ENCODE measurements at places on chromosomes 1 and 21.

DNA sequence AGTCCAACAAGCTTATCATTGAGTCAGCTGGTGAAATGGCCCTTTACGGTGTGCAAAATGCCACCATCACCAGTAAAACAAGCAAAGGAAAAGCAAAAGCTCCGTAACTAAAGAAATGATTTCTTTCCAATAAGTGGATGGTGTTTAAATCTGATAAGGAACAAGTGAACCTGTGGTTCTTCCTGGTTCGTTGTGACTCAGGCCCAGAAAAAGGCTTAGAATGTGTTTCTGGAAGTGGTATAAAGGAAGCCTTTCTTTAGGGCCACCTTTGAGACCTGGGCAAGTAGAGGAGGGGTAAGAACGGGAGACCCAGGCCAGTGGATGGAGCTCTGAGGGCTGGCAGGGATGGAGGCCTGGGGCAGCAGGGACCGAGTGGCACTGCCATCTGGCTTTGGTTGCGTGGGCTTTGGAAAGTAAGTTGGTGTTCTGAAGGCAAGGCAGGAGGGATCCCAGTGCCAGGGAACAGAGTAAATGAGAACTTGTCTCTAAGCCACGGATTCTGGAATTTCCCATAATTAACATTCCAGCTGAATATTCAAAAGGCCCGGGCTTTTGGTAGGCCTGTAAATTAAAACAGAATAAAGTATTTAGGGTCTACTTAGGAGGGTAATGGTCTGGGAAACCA lies 87.9 kb upstream of the LMO4 start:
- no peak for DNase-seq

GRCh38 chr1:242140836-242141235 lies 141.9 kb upstream of the MAP1LC3C start:
- DNase-seq, result no peak

GRCh38 chr1:150022357-150022756 lies 11.8 kb upstream of the OTUD7B start:
- no peak for DNase-seq

DNA sequence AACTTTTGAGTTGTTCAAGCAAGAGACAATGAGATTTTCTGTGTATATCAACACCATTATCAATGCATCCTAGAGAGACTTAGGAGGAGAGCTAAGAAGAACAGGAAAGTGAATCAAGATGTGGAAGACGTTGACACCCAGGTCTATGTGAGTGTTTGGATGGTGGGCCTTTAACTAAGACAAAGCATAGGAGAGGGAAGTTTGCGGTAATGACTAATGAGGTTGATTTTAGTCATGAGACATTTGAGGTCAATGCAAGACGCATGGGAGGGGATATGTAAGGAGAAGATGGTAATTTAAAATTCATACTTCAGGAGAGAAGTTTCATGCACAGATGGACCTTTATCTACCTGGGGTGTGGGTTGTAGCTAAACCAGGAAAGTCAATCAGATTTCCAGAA lies 269.6 kb downstream of the VAV3 start:
- no peak for DNase-seq

GRCh38 chr1:205286335-205286950 lies 35.1 kb downstream of the NUAK2 start:
- DNase-seq, result peak; percentile 83

DNA sequence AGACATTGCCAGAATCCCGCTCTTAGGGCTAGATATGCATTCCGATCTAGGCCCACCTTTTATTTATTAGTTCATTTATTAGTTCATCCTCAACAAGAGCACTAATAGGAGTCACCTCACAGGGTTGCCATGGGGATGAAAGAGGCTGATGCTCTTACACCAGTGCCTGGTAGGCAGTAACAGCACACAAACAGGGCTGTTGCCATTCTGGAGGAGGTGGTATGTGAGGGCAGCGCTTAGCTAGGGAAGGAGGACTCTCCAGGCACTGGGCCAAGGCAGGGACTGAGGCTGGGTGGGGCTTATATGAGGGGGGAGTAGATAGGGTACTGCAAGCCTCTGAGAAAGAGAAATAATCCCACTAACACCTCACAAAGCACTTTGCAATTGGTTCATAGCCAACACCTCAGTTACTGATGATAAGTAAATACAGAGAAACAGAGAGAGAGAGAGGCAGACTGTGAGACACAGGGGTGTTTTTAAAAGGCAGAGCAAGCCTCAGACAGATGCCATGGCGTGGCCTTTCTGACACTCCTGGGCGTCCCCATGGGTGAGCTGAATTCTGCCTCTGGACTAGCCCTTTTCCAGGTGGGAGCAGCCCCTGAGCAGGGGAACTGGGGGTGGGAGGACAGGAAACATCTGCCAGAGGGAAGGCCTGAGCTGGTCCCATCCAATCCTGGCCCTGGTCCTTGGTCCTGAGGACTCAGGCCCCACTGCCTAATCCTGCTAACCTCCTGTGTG lies 5.9 kb downstream of the FCGR2A start:
- no peak for DNase-seq

GRCh38 chr1:106975944-106976343 lies 80.5 kb upstream of the PRMT6 start:
- DNase-seq, result no peak

- no peak for DNase-seq
These were observed 735.3 kb upstream of the ADGRL4 start for GRCh38 chr1:79741720-79742421.

DNA sequence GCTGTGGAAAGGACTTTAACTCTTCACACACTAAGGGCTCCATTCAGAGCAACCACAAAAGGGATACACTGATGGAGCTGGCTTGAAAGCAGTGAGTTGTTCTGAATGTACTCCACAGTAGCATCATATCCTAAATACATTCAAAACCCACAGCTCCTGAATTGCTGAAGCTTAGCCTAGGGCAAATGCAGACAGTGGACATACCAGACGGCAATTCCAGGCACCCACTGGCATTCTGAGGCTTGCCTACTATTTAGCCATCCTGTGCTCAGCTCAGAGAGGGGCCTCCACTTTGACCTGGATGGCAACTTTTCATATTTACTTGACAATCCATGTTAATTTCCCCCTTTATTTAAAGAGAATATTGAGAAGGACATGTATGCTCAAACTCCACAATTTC lies 303.5 kb downstream of the NTNG1 start:
- DNase-seq, result no peak

GRCh38 chr1:80450711-80451110 lies 1350.0 kb upstream of the ADGRL2 start:
- DNase-seq, result no peak

DNA sequence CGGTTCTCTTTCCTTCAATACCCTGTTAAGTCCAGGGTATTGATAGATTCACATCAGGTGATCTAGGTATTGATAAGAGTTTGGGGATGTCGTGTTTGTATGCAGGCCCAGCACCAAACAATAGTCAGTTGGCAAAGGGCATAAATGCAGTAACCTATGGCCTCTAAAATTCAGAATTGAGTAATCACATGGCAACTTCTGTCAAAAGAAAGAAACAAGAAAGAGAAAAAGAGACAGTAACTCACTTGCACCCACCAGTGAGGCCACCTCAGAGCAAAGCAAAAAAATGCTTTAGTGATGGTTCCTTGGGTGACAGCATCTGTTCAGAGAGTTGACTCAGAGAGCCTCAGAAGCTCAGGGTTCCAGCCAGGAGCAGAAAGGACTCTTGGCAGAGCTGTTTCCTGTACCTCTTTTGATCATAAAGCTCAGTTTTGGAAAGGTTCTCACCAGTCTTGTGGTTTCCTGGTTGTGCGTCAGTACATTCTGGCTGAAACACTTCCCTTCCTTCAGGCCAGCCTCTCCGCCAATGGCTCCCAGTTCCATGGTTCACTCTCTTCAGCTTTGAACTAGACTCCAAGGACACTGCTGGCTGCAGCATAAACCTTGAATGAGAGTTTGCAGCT lies 70.1 kb upstream of the GORAB start:
- no peak for DNase-seq

GRCh38 chr1:14441302-14441741 lies 157.2 kb upstream of the KAZN start:
- DNase-seq, result no peak

- DNase-seq, result no peak
These were observed 140.8 kb downstream of the LHX8 start for GRCh38 chr1:75274920-75275506.

DNA sequence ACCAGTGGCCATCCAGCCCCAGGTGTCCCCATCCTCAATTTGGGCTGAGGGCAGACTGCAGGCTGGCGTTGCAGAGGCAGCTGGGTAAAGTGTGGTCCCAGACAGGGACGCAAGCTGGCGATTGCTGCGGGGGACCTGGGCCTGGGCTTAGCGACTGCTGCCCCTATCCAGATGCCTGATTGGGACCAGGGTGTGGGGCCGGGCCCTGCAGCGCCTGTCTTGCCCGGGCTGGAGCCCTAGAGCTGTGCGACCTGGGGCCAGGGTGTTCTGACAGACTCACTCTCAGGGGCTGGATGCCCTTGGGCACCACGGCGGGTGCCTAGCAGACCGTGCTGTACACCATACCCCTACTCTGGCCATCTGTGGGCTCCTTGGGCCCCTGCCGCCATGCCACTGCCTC lies 16.2 kb upstream of the FAAP20 start:
- no peak for DNase-seq

DNA sequence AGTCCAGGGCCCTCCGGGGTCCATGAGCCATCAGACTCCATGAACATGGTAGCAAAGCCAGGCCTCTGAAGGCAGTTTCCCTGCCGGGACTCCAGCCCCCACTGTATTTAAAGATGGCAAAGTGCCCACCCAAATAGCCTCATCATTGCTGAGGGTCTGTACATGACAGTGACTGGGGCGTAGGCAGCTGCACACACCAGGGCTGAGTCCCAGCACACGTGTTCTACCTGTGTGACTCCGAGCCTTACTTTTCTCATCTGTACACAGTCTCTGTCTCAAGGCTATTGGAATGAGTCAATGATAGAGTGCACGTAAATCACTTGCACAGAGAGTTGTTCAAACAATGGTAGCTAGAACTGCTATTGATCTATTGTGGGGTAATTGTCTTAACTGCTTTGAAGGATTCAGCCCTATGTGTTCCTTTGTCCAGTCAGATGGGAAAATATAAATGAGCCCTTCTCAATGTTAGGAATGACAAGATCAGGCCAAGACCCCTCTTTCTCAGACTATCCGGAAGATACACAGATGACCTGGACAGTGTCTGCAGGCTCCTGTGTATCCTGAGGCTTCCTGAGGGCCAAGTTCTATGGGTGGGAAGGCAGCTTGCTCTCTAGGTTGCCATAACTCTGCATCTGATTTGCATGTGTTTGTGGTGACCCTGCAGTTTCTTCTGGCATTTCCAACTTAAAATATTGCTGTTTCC lies 48.9 kb downstream of the RASSF5 start:
- DNase-seq, result peak; percentile 73

DNA sequence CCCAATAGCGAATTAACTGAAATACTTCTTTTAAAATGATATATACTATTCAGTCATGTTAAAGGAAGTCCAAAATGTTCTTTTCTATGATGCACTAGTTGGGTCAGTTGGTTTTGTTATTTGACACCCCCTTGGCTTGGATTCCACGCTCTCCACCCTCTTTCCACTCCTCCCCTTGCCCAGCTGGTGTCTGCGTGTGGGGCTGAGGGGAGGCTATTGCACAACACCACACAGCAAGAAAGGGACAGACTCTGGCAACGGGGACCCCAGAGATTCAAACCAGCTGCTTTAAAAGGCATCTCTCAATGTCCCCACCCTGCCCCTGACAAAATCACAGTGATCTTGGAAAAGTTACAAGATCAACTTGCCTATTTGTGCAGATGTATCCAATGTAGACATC lies 394.3 kb downstream of the TGFB2 start:
- DNase-seq, result no peak

- peak; percentile 70 for DNase-seq
These were observed 11.5 kb downstream of the HIPK1 start for GRCh38 chr1:113940365-113941244.

GRCh38 chr1:41902159-41902577 lies 16.6 kb downstream of the HIVEP3 start:
- no peak for DNase-seq

GRCh38 chr1:113846391-113847035 lies 25.0 kb downstream of the PTPN22 start:
- no peak for DNase-seq

DNA sequence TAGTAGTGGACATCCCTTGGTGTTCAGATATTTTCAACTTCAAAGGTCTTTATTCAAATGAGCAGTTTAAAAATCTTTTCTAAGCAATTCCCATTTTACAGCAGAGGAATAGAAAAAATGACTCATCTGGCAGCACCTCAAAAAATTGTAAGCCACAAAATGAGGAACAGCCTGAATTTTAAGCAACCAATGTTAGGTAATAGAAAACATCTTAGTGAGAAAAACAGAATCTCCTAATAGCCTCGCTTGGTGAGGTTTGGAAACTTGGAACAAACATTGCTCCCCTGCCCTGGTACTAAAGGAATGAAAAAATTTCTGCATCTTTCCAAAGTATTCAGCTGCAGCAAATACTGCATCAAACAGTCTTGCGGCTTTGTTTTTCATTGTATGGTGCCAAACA lies 264.4 kb downstream of the NTNG1 start:
- no peak for DNase-seq

GRCh38 chr1:242120432-242120831 lies 121.5 kb upstream of the MAP1LC3C start:
- no peak for DNase-seq

GRCh38 chr1:192805832-192806323 lies 3.0 kb upstream of the RGS2 start:
- no peak for DNase-seq

GRCh38 chr1:54968551-54968950 lies 11.9 kb upstream of the TMEM61 start:
- DNase-seq, result no peak

GRCh38 chr1:5109633-5110032 lies 455.2 kb downstream of the AJAP1 start:
- no peak for DNase-seq

DNA sequence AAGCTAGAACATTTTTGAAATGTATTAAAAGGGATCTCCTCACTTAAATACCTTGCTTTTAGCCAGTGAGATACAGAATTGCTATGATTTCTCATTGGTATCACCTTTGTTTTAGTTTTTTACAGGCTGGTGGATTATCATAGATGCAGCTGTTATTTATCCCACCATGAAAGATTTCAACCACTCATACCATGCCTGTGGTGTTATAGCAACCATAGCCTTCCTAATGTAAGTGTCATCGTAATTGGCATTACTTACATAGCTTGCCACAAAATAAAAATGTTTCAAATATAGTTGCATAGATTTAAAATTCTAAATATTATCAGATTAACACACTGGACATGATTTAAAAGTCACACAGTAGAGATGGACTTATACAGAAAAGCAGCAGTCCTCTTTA lies 4.7 kb downstream of the TMEM50A start:
- no peak for DNase-seq

GRCh38 chr1:186443638-186444037 lies 17.3 kb downstream of the PDC start:
- no peak for DNase-seq

- DNase-seq, result no peak
These were observed 14.1 kb downstream of the KRTCAP2 start for GRCh38 chr1:155158991-155159390.

DNA sequence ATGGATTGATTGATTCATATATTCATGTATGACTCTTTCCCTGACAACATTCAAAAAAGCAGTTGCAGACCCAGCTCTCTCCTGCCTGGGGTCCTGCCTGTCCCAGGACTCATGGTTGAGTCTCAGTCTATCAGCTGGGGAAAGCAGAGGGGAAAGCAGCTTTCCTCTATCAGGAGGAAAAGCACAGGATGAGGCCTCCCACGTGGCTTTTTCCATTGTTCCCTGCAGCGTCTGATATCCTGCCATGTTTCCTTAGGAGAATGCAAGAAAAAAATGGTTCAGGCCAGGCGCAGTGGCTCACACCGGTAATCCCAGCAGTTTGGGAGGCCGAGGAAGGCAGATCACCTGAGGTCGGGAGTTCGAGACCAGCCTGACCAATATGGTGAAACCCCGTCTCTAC lies 133.0 kb upstream of the VAMP3 start:
- DNase-seq, result no peak
